ENCODE measurements at places on chromosomes 11 and 22.

- DNase-seq = no peak
These were observed 92.3 kb downstream of the BLID start for GRCh38 chr11:122023614-122024250.

DNA sequence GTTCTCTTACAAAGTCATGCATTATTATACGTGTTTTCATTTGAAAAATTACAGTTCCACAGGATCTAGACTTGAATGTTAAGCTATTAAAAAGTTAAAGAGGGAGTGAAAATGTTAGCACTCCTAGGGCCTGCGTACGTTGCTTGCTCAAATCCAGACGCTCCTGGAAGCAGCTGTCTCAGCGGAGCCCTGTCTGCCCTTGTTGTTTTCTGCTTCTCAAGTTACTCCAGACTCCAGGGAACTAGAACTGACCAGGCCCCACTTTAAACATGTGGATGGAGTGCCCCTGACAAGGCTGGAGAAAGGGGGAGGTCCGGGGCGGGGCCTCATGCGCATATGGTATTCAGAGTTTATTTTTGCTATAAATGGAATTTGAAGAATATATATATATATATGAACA is 9.6 kb downstream of the PARVB start:
- no peak for DNase-seq

GRCh38 chr11:36333468-36333867 is 37.4 kb downstream of the PRR5L start:
- no peak for DNase-seq

DNA sequence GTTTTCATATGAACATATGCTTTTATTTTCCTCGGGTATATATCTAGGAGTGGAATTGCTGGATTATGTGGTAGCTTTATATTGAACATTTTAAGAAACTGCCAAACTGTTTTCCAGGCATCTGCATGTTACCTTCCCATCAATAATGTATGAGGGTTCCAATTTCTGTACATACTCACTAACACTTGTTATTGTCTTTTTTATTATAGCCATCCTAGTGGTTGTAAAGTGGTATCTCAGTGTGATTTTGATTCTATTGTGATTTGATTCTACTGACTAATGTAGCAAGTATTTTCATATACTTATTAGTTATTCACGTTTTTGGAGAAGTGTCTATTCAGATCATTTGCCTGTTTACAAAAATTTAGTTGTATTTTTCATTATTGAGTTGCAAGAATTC is 2.0 kb downstream of the ANO5 start:
- no peak for DNase-seq

GRCh38 chr22:32533265-32534111 is 58.9 kb downstream of the FBXO7 start:
- no peak for DNase-seq

DNA sequence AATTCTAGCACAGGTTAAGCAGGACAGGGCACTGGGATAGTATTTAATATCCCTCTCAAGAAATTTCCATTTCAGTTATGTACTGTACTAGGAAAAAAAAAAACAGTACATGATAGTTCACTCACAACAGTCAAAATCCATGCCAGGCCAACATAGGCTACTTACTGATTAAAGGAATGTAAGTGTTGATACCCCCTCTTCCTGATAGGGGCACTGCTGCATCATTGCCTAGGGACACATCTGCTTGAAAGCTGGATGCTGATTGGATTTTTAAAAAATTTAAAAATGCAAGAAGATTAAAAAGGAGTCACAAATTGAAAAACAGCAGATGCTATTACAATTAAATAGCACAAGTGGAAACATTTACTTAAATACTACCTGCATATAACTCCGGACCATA is 43.4 kb downstream of the APOL5 start:
- DNase-seq = no peak

GRCh38 chr22:29742326-29742725 is 22.5 kb downstream of the CABP7 start:
- no peak for DNase-seq

DNA sequence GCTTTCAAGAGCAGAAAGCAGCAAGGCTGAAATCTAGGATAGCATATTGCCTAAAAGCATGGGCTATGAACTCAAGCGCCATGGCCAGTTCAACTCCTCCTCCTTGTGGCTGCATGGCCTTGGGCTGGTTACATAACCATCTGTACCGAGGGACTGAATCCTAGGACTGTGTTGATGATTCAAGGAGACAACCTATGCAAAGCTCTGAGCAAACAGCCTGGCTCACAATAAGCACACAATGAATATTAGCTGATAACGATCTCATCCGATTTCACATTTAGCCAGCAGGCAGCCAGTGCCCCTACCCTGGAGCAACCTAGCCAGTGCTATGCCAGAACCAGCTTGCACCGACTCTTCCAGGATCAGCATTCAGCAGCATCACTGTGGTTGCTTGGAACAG is 698.4 kb downstream of the TBC1D22A start:
- DNase-seq = no peak

GRCh38 chr22:37996079-37996478 is 11.7 kb upstream of the SOX10 start:
- no peak for DNase-seq

DNA sequence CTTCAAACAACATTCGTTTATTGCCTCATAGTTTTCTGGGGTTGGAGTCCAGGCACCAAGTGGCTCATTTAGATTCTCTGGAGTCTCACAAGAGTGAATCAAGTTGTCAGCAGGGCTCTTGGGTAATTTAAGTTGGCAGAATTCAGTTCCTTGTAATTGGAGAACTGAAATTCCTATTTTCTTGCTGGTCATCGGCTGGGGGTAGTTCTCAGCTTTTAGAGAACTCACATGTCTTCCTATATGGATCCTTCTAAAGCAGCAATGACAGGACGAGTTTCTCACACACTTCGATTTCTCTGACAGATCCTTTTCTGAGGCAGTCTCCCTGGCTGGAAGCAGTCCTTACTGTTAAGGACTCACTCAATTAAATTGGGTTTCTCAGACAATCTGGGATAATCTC is 17.3 kb upstream of the OOSP4B start:
- no peak for DNase-seq

GRCh38 chr11:62665599-62666258 is 617 bp downstream of the CSKMT start:
- DNase-seq = peak; percentile 61

GRCh38 chr11:9651481-9651880 is 12.4 kb upstream of the SWAP70 start:
- DNase-seq = no peak

DNA sequence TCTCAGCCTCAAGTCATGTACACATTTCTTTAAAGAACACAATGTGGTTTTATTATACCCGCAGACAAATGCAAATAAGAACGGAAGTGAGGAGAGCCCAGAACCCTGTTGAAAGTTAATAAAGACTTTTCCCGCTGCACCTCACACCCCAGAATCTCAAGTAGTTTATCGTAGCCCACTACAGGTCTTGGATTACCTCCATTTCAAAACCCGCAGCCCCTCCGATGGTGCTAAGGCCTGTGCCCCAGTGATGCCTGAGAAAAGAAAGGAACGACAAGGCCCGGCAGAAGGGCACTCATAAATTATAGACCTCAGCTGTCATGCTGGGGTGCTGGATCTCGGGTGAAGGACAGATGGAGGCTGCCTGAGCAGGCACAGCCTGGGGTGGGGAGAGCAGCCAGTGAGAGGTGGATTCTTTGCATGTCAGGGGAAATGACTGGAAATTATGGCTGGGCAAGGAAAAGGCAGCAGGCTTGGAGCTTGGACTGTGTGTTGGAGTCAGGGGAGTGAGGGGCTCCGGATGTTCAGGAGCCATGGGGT is 354.1 kb downstream of the NTM start:
- no peak for DNase-seq

GRCh38 chr11:116590844-116591570 is 181.8 kb downstream of the BUD13 start:
- no peak for DNase-seq

- no peak for DNase-seq
These were observed 321.1 kb upstream of the PLET1 start for GRCh38 chr11:112581747-112582146.

DNA sequence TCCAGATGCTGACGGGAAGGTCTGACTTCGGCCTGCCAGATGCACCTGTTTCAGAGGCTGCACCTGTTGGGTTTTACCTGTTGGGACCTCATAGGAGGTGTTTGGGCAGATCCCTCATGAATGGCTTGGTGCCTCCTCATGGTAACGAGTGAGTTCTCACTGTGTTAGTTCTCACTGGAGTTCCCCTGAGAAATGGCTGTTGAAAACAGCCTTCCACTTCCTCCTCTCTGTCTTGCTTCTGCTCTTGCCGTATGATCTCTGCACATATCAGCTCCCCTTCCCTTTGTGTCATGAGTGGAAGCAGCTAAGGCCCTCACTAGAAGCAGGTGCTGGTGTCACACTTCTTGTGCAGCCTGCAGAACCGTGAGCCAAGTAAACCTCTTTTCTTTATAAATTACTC is 207.6 kb upstream of the SEZ6L start:
- no peak for DNase-seq

GRCh38 chr11:104165014-104165413 is 1.1 kb upstream of the PDGFD start:
- no peak for DNase-seq

DNA sequence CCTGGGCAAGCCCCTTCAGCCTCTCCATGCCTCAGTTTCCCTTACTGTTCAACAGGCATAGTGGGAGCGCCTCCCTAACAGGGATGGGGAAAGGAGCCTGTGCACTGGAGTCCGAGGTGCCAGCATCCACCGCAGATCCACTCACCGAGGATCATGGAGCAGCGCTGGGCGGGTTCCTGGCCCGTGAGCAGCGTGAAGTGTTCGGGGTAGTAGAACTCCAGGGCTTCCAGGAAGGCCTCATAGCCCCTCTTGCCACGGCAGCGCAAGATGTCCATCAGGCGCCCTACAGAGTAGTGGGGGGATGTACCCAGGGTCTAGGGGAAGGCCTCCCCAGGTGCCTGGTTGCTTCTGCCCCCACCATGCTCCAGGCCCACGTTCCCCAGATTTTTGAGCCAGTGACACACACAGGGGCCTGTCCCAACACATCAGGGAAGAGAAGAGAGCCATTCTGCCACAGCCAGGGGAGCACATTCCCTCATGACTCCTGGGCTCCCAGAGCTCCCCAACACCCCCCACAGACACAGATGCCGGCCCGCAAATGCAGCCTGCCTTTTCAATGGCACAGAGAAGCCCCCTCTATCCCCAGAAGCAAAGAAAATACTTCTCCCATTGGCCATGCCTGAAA is 1.3 kb downstream of the CARD10 start:
- no peak for DNase-seq

GRCh38 chr11:18282626-18283025 is 16.6 kb downstream of the SAA1 start:
- no peak for DNase-seq

DNA sequence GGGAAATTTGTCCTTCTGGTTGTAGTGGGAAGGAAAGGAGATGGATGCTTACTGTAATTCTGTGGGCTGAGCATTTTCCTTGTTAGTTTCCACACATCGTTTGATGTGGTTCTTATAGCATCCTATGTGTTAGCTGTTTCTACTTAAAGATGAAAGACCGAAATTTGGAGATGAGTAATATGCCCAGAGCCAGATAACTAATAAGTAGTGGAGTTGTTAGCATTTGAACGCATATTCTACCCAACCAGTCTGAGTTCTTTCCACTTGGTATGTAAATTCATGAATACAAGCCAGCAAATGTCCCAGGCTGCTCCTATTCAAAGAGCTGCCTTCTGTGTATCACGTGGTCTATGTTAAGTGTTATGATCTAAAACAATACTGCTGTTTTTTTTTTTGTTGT is 14.6 kb downstream of the SPECC1L start:
- no peak for DNase-seq

GRCh38 chr11:33383075-33383919 is 126.1 kb downstream of the HIPK3 start:
- DNase-seq = no peak

- DNase-seq = no peak
These were observed 31.2 kb upstream of the SNX19 start for GRCh38 chr11:130947481-130947880.

DNA sequence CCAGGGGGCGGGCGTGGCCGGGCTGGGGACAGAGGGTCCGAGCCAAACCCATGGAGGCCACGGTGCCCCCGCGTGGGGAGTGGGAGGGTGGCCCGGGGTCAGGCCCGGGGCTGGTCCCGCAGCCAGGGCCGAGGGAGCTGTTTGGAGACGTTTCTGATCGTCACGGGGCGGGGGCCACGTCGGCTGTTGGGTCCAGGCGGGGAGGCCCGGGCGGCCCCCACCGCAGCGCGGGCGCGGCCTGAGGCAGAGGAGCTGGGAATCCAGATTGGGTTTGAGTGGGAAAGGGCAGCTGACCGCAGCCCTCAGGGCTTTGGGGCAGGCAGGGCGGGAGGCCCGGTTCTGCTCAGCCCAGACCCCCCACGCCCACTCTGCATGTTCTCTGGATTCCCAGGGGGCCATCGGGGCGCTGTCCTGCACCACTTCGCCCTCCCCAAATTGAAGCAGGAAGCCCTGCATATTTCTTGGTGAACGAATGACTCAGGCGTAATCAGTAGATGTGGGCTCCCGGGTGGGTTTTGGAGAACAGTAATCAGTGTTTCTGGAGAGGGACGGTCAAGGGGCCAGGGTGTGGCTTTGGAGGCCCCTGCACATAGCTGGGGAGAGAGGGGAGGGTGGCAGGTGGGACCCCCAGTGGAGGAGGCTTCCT is 583 bp downstream of the MRPL23 start:
- DNase-seq = no peak

GRCh38 chr11:46905806-46906205 is 12.5 kb downstream of the LRP4 start:
- no peak for DNase-seq

DNA sequence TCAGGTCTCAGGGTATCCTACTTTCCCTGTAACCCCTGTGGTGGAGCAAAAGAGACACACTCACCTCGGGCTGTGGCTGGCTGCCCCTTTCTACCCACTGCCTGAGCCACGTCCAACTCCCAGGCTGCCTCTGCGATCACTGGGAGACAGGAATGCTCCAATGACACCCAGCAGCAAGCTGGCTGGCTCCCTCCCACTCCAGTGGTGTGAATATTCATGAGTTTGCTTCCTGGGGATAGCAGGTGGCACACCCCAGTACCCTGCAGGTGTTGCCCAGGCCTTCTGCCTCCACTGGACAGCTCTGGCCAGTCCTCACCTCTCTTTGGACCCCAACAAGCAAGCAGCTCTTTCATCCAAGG is 9.7 kb downstream of the GAL3ST1 start:
- DNase-seq = no peak

- no peak for DNase-seq
These were observed 80.8 kb downstream of the ST3GAL4 start for GRCh38 chr11:126436209-126436755.

DNA sequence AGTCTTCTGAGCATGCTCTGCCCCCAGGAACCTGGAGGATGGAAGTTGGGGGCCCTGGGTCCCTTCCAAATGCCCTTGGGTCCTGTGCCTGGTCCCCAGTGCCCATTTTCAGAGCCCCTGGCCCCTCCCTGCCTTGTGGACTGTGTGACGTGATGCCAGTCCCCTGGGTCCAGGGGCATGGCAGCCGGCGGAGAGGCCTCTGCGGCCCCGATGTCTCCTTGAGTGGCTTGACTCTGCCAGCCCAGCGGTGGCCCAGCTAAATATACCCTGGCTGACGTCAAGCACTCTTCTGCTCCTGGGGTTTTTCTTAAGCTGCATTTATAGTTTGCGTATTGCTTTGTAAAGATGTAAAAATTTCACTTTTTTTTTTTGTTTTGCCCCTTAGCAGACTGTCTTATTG is 35.2 kb upstream of the PARVG start:
- DNase-seq = no peak

- no peak for DNase-seq
These were observed 622.2 kb upstream of the CNTN5 start for GRCh38 chr11:98398508-98398907.

GRCh38 chr22:24592058-24592850 is 619 bp downstream of the LRRC75B start:
- no peak for DNase-seq
